ENCODE measurements at places on chromosomes 6 and 20.

GRCh38 chr6:166687070-166687878 lies 60.2 kb upstream of the RPS6KA2 start:
- DNase-seq: no peak

DNA sequence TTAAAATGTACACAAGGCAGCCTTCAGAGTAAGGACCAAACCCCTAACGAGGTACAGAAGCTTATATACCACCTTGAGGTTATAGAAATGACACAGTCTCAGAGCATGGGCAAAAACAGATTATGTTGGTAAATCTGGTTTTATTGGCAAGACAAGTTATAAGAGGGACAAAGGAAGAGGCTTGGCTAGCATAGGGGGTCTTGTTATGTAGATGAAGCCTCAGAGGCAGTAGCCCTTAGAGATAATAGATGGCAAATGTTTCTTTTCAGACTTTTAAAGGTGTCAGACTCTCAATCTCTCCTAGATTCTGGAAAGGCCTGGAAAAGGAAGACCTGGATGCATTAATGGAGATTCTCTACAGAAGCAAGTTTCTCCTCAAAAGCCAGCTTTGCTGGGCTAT lies 123.3 kb upstream of the ATXN1 start:
- DNase-seq: no peak

- peak; percentile 49 for DNase-seq
Measured at GRCh38 chr6:107822176-107823046, 1.7 kb downstream of the SCML4 start.

DNA sequence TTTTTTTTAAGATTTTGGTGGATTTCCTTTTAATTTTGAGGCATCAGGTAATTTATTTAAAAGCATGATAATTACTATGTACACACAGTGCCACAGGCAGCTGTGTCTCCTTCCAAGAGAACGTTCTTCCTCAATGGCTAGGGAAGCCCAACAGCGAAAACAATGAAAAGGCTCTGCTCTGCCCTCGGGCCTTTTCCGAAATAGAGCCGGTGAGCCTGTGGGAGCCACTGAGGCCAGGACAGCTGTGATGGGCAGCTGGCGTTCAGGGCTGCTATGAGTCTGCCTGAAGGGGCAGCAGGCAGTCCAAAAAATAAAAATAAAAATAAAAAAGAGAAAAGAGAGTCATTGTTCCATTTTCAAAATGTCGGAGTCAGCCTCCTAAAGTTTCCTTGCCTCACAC lies 443.8 kb downstream of the KIF16B start:
- DNase-seq: no peak

GRCh38 chr6:17420368-17420767 lies 27.0 kb downstream of the CAP2 start:
- no peak for DNase-seq

DNA sequence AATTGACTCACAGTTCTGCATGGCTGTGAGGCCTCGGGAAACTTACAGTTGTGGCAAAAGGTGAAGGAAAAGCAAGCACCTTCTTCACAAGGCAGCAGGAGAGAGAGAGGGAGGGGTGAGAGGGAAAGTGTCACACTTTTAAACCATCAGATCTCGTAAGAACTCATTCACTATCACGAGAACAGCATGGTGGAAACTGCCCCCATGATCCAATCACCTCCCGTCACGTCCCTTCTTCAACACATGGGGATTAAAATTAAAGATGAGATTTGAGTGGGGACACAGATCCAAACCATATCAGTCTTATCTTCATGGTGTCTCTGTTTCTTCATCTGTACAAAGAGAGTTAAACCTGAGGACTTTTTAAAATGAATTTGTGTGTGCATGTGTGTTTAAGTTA lies 13.7 kb upstream of the BTN1A1 start:
- DNase-seq: no peak

GRCh38 chr6:130933712-130934200 lies 106.5 kb downstream of the SMLR1 start:
- DNase-seq: no peak

DNA sequence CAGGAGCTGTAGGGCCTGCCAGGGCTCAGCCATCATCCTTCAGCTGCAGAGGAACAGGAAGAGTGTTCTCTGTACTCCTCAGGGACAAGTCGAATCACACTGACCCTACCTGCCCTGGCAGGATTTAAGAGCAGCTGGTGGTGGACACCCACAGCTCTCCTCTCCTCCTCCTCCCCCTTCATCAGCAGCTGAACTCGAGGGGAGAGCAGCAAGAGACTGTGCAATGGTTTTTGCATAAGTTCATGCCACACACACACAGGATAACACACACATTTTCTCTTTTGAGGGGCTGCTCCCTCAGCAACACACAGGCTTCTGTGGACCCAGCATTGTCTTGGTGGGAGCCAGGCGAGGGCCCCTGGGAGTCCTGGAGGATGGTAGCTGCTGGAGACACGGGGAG lies at the start of gene CST11:
Gene CST11 (minus strand): TSS at position 101 of the 400 bp plus-strand sequence. CDS start 65 bp downstream, at position 36.
- no peak for DNase-seq

DNA sequence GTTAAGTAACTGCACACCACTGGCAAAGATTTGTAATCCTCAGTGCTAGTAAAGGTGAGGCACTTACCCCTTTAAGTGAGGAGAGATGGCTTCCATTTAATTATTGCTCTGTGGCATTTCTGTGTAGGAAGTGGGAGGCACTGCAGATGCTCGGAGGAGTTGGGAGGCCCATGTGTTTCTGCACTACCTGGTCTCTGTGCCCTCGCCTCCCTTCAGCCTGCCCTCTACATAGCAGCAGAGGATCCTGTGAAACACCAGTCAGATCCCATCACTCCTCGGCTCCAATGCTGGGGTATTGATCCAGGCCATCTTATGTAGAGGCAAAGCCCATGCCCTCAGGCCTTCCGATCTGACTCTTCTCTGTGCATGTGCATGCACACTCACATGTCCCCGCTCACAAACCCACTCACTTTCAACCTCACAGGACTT lies 67.0 kb downstream of the SLX4IP start:
- no peak for DNase-seq

GRCh38 chr6:100482698-100483097 lies 18.0 kb upstream of the SIM1 start:
- DNase-seq: no peak

DNA sequence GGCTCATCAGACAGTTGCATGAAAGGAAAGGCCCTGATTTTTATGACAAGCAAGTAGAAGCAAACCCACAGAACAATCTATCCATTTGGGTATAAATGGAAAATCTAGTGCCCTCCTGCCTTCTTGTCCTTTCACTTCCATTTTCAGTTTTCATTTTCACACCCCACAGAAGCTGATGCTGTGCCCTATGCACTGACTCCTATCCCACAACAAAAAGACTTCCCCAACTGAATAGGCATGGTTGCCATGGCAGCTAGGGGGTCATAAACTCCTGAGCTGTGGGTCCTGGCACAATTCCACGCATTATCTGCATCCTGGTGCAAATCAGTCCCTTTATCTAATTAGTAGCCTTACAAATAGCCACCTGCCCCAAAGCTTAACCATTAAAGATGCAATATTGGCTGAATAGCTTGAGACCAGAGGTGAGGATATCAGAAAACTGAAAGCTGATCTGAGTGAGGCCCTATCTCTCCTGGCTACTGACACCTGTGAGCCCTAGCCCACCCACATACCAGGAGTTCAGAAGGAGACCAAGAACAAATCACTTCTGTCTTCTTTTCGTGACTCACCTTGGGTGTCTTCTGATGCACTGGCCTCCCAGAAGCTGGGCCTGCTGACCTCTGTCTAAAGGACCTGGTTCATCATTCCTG lies 34.9 kb upstream of the HEY2 start:
- no peak for DNase-seq

DNA sequence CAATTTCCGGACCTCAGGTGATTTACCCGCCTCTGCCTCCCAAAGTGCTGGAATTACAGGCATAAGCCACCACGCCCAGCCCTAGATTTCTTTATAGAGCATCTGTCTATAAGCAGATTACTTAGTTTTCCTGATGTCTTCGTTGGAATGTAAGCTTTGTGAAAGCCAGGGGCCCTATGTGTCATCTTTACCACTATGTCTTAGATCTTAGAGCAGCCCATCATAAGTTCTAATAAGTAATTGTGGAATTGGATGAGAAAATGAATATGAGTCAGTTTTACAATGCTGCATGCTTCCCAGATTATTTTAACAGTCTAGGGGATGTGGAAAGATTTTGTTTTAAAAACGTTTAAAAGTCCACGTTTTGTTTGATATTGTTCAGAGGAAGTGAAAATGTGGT lies 9.1 kb upstream of the ZBTB2 start:
- DNase-seq: no peak

DNA sequence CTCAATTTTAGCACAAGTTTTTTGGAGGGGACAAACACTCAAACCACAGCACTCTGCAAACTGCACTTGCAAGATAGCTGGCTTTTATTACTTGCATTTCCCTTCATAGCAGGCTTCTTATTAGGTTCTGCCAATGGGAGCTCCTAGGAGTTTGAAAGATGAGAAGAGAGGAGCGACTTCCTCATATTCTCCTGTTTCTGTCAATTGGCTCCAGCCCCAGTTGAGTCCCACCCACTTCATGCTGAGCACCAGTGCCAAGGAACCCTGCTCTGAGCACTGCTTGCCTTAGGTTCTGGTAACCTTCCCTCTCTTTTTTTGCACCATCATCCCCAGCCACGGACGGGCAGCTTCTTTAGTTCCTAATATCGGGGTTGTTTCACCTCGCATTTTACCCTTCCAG lies 67.9 kb downstream of the PSMB1 start:
- DNase-seq: no peak

GRCh38 chr6:130065609-130066156 lies 47.3 kb downstream of the L3MBTL3 start:
- DNase-seq: no peak

DNA sequence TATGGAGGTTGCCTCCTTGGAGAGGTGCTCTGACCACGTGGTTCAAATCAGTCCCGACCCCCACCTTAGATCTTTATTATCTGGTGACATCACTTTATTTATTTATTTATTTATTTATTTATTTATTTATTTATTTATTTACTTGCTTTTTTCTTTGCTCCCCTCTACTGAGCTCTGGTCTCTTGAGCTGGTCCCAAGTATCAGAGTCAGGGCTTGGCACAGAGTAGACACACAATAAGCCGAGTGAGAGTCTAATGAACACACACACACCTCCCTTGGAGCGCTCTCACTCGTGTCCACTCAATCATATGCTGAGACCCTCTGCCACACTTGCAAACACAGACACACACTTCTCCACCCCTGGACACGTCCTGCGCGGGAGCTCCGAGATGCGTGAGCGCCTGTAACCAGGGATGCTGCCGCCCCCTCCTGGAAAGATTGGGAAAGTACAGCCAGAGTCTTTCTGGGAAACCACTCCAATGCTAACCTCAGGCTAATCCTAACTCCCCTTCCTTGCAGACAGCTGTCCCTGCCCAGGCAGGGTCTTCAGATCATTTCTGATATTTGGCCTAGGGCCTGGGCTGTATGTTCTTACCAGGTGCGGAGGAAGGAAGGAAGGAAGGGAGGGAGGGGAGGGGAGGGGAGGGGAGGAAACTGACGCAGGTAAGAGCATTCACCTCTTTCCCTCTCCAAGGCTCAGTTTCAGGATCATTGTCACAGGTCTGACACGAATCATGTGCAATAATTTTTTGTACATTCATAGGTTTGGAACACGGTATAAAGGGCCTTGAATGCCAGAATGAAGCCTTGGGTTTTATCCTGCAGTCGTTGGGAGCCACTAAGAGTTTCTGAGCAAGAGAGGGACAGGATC lies 70.9 kb downstream of the STK35 start:
- DNase-seq: peak; percentile 45

- no peak for DNase-seq
Measured at GRCh38 chr6:39778581-39779255, 13.5 kb upstream of the DAAM2 start.

DNA sequence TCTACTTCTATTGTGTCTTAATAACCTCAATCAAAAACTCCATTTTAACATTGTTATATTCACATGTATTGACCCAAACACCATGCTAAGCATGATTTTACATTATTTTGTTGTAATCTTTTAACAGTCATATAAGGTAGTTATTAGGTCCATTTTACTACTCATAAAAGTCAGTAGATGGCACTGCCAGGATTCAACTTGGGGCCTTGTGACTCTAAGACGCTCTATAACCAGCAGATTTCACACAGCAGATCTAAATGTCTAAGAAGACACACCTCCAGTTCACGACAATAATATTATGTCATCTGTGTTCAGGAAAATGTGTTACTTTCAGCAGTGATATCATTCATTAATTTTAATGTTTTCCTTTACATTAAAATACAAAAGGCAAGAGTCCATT lies 88.0 kb downstream of the FRK start:
- no peak for DNase-seq

DNA sequence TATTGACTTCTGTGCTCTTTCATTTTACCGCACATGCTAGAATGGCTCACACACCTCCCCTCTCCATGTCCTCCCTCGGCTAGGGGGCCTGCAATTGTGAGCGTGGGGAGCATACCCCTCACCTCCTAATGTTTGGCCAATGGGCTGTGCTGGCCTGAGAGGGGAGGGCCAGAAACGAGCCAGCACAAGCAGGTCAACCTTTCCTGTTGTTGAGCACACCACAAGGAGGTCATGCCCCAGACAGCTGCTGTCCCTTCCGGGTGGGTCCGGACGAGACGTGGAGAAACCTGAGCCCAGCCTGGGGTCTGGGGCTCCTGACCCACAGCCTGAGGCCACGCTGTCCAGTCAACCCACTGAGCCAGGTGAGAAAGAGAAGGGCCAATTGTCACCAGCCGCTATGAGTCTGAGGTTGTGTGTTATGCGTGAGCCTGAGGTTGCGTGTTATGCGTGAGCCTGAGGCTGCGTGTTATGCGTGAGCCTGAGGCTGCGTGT lies 77.4 kb downstream of the TTLL2 start:
- DNase-seq: no peak

GRCh38 chr6:8375916-8376315 lies 59.4 kb downstream of the SLC35B3 start:
- no peak for DNase-seq

GRCh38 chr6:108242721-108243120 lies 18.1 kb downstream of the SNX3 start:
- no peak for DNase-seq

- DNase-seq: no peak
Measured at GRCh38 chr6:170203212-170203611, 87.7 kb downstream of the DLL1 start.

DNA sequence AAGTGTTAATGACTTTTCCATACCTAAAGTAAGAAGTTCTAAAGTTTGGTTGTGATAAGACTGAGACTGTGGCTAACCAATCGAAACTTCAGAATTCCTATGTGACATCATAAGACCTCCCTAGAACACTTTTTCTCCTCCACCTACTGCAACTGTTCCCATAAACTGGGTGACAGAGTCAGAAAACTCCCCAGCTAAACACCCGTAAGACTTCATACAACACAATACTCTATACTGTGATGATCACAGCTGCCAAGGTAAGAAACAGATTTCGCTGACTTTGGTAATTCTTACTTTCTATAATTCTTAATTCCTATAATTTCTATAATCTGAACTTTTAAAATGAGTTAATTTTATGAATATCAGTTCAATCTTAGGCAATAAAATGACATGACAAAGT lies at the start of gene PLN:
Gene PLN (plus strand): TSS at position 161 of the 400 bp plus-strand sequence. CDS start 10,626 bp downstream, outside the sequence.
- no peak for DNase-seq

GRCh38 chr6:106512048-106512967 lies 117.0 kb downstream of the RTN4IP1 start:
- peak; percentile 54 for DNase-seq

- no peak for DNase-seq
Measured at GRCh38 chr6:162219266-162219665, 508.3 kb downstream of the PRKN start.

- no peak for DNase-seq
Measured at GRCh38 chr6:14130435-14131075, 13.0 kb downstream of the CD83 start.

GRCh38 chr20:45722047-45722446 lies at the start of gene SPINT4:
TSS of gene SPINT4 (plus strand) at chr20:45722347. CDS start at chr20:45722368, 21 bp downstream.
- DNase-seq: no peak

- no peak for DNase-seq
Measured at GRCh38 chr6:169803271-169803811, 51.9 kb downstream of the ERMARD start.

Data from activated CD8-positive, alpha-beta memory T cell treated with anti-CD3 and anti-CD28 coated beads for 4 hours (primary cell).